Large intestine (tissue), 12 donors: ENCODE measurements at places on chromosomes 3 and 15.

DNA sequence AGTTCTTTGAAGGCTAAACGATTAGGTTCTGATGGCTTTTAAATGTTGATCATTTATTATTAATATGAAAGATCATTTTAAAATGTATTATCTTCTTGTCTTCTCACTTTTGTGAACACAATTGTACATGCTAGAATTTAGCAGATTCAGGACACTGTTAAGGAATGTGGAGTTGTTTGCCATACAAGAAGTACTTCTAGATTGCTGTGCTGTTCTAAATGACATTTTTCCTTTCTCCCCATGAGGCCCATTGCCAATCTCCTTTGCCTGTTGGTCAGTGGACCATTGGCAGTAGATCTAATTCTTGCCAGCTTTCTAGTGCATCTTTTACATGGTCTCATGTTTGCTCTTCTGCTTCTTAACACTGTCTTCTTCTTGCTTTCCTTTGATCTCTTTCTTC is 242.3 kb downstream of the MECOM start:
- no peak for DNase-seq

- DNase-seq: no peak
These were observed 19.0 kb upstream of the OCA2 start for GRCh38 chr15:28118083-28118482.

- no peak for DNase-seq
These were observed 47.4 kb downstream of the SEMA6D start for GRCh38 chr15:47764666-47765065.

DNA sequence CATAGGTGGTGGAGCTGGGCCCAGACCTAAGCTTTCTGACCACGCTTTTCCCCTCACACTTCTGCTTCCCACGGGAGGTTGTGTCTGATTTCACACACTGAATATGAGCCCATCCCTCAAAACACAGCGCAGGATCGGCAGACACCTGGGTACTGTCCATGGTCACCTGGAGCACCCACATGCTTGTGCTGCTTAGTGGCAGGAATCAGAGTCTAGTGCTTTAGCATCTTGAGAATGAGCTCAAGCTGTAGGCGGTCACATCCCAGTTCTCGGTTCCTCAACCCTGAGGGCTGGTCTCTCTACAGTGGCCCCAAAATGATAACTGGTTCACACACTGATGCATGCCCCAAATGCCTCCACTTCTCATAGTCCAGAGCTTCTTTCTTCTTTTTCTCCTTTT is 111.0 kb downstream of the SEMA5B start:
- DNase-seq: no peak

DNA sequence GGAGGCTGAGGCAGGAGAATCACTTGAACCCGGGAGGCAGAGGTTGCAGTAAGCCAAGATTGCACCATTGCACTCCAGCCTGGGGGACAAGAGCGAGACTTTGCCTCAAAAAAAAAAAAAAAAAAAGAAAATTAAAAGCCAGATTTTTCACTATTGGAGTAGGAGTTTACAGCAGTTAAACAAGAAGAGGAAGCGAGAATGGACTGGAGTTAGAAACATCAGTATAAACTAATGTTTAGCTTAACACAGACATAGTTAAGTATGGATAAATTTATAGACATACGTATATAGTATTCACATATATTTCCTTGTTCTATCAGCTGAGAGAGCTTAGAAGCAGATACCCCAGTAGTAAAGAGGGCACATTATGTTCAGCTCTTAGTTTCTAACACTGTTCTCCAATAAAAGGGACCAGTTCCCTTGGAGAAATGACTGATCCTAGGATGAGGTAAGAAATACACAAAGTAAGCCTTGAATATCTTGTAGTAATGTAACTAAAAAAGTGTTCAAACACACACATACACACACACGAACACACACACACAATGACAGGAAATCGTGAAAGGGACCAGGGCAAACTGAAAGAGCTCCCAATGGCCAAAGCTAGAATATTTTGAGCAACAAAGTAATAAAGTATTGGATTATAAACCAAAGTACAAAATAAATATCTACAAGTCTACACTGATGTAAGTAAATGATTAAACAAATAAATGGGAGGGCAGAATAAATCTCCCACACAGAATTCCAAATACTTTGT is 25.1 kb downstream of the PIK3CB start:
- peak; percentile 48 for DNase-seq

DNA sequence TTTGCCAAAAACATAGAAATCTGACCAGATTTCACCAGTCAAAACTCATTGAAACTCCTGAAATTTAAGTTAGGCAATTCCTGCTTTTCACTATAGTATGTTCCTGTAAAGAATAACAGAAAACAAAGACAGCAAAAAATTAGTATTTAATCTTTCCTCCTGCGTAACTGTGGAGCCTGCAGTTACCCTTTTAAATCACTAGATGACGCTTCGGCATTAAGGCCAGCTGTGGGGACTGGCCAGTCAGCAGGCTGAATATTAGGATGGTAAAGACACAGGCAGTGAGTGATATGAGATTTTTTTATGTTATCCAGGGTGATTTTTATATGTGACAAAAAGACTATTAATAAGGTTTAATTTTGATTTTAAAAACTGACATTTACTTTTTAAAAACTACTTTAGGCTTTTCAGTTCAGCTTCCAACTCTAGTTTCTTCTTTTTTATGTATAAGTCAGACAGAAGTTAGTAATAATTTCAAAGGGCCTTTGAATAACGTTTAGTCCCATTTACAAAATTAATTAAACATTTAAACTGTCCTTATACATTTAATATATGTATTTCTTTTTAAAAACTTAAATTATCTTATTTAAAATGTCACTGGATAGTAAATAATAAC is 165.1 kb downstream of the PPM1L start:
- DNase-seq: peak; percentile 13

DNA sequence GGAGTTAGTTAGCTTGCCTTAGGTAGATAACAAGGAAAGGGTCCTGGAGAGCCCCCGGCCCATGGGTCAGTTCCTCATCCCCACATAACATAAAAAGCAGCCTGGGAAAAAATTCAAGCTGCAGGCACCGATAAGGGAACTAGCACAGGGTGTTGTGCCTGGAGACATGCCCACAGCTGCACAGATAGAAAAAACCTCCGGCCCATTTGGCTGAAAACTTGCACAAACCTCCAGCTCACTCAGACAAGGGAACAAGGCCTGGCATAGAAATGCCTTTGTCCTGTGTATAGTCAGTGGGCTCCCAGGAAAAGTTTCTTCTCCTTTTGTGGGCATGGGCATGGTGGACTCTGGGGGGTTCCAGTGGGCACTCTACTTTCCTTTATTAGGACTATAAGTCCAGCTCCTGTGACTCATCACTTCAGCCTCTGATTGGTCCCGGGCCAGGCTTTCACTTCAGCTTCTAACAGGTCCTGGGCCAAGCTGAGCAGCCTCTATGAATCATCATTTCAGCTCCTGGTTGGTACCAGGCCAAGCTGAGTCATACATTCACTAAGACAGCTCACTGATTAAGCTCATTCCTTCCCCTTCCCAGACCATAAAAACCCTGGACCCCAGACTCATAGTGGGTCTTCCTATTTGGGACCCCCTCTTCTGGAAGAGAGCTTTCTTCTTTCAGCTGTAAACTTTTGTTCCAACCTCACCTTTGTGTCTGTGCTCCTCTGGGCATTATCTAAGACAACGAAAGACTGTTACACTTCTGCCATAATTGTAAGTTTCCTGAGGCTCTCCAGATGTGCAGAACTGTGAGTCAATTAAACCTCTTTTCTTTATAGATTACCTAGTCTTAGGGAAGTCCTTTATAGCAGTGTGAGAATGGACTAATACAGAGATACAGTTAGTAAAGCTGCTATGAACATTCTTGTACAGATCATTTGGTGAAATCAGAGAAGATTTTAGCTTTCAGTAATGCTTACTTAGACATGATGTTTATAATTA is 348.0 kb upstream of the DPPA4 start:
- no peak for DNase-seq
